AG10803 (cell line): ENCODE measurements at places on chromosomes 4 and X.

DNA sequence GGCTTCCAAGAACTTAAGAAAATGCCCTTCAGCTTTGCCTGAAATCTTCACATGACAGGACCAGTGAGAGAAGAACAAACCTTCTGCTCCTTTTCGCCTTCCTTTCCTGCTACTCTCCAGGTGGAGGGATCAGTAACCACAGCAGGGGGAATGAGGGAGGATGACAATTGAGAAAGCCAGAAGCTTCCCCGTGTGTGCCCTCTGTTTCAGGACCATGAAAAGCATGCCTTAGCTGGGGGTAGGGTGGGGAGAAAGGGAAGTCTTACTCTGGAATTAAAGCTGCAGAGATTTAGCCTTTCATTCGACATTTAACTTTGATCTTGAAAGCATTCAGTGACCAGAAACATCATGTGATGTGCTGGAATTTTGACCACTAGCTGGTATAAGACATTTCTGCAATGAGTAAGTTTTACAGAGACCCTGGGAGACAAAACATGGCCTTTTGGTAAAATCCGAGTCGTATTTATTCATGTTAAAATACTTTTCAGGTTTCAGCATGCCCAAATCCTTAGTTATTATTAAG is 10.6 kb upstream of the PUDP start:
- no peak for DNase-seq

DNA sequence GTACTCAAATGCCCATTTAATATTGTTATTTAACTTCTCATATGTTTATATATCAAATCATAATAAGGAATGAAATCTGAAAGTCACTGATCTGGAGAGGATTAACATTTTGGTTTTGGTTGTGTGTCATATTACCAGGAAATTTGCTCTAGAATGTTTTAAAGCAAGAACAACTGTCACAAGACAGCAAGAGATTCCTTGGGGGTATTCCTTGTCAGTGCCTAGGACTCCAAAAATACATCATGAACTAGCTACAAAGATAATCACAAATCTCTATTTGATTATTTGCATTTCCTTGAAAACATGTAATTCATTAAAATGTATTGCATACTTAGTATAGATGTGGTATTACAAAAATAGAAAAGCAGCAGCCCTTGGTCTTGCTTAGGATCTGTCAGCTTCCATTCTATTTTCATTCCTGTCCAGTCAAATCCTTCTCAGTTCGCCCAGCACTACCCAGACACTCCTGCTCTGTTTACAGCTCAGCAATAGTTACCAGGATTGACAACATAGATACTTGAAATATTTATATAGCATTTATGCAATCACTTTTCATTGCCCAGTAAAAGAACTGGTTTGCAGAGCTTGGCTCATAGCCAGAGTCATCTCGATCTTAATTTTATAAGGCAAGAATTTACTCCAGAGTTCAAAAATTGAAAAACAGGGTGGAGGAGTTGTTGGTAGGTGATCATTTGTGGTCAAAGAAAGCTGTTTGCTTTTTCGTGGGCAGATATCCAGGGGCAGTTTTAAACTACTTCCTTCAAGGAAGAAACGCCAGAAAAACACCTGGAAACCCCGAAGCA is 9.2 kb upstream of the BMP3 start:
- DNase-seq = no peak

GRCh38 chr4:145524552-145524951 is 42.9 kb downstream of the SMAD1 start:
- DNase-seq = no peak

DNA sequence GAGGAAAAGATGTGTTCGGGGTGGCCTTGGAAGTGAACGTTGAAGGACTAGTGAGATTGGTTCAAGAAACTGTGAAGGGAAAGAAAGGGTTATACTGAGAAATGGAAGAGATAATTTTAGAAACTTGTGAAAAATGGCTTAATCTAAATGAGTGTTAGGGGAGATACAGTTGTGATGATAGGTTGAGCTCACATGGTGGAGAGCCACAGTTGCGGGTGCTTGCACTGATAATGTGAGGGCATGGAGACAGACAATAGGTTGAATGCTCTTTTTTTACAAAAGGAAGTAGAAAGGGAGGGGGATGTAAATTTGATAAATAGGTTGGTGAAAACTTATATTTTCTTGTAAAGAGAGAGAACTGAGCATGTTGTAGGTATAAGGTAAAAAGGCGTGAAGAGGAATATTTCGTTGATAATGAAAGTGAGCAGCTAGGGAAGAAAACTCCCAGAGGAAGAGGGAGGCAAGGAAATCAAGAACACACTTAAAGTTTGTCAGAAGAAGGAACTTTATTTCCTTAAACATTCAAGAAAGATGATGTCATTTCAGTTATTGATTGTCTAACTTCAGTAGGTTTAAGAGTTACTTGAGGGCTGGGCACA is 8.2 kb downstream of the AREG start:
- DNase-seq = no peak

DNA sequence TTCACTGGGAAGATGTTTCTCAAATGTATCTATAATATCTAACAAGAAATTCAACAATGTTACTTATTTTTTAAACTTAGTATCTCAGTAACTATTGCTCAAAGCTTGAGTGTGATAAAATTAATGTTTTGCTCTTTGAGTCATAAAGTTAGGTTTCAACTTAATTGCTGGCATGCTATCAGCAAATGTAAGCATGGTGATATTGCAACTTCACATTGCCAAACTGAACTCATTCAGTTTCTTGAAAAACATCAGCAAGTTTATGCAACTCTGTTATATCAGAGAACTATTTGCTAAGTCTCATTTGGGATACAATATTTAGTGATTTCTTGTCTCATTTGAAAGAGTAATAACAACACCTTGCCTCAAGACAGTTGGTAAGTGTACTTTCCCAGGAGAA is 91.2 kb upstream of the KLF3 start:
- DNase-seq = no peak

GRCh38 chr4:151014521-151015458 is at the start of gene LRBA:
TSS of gene LRBA (minus strand) at chr4:151015284. CDS start at chr4:151014642, 642 bp downstream.
- DNase-seq = peak; percentile 6

GRCh38 chrX:44415639-44416386 is 72.3 kb upstream of the EFHC2 start:
- DNase-seq = no peak

GRCh38 chr4:46931981-46932380 is 22.9 kb upstream of the COX7B2 start:
- no peak for DNase-seq

- DNase-seq = no peak
Measured at GRCh38 chrX:16786791-16787735, 797 bp downstream of the TXLNG start.

DNA sequence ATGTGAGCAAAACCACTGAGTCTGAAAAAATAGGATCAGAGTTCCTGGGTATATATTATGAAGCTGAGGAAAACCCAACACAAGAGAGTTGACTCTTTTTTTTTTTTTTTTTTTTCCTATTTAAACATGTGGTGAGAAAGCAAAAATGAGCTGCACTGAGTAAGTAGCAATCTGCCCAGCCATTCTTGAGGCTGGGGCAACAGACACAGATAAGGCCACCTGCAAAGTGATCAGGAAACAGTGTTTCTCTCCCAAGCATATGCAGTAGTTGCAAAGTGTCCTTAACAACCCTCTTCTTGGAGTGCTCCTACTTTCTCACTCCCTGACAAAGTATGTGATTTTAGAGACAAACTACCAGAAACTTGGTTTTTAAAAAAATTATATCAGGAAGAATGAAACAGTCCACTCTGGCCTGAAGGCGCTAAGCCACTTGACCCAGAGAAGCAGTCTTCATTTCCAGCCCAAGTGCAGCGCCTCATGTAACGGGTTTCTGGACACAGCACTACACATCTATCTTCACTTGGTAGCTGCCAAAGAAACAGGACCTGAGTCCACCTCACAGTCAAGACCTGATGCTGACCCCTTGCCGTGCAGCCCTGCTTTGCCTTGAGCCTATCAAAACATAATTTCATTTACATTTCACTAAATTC is 124.6 kb upstream of the MAP3K15 start:
- no peak for DNase-seq

DNA sequence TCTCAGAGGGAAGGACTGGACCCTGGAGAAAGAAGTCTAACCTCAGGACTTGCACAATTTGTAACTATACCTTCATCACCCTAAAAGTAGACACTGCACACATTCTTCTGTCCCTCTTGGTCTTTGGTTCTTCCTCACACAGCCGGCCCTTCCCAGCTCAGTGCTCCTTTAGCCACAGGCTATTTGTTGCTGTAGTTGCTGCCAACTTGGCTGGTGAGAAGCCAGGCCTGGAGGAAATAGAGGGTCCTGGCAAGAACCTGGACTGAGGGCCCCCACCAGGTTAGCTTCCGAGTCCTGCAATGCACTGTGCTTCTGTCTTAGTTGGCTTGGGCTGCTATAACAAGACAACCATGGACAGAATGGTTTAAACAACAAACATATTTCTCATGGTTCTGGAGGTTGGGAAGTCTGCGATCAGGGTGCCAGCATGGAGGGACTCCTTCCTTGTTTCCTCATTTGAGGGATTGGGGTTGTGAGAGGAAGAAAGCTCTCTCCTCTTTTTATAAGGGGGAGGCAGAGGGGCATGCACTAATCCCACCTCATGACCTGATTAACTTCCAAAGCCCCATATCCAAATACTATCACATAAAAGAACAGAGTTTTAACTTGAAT is 4.4 kb upstream of the FGF5 start:
- no peak for DNase-seq

GRCh38 chr4:165709973-165710526 is 163.0 kb upstream of the TLL1 start:
- no peak for DNase-seq

DNA sequence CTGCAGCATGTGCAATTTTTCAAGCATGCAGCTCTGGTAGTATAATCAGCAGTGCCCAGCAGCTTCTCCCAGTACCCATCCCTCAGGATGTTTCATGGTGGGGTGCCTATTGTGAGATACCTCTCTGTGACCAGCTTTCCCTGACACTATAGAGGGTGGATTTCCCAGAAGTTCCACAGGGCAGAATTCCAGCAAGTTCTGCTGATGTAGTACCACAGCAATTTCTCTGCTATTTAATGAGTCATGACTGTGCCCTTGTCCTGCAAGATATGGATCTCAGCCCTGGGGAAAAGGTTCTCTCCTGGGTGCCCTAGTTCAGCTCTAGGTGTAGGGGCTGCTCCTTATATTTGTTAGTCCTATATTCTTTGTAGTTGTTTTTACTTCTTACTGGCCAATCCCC is 174.8 kb downstream of the ENOX2 start:
- peak; percentile 62 for DNase-seq

GRCh38 chr4:100269446-100269845 is 79.2 kb upstream of the DDIT4L start:
- no peak for DNase-seq
